T-helper 1 cell (primary cell): ENCODE measurements at places on chromosomes 3 and 15.

DNA sequence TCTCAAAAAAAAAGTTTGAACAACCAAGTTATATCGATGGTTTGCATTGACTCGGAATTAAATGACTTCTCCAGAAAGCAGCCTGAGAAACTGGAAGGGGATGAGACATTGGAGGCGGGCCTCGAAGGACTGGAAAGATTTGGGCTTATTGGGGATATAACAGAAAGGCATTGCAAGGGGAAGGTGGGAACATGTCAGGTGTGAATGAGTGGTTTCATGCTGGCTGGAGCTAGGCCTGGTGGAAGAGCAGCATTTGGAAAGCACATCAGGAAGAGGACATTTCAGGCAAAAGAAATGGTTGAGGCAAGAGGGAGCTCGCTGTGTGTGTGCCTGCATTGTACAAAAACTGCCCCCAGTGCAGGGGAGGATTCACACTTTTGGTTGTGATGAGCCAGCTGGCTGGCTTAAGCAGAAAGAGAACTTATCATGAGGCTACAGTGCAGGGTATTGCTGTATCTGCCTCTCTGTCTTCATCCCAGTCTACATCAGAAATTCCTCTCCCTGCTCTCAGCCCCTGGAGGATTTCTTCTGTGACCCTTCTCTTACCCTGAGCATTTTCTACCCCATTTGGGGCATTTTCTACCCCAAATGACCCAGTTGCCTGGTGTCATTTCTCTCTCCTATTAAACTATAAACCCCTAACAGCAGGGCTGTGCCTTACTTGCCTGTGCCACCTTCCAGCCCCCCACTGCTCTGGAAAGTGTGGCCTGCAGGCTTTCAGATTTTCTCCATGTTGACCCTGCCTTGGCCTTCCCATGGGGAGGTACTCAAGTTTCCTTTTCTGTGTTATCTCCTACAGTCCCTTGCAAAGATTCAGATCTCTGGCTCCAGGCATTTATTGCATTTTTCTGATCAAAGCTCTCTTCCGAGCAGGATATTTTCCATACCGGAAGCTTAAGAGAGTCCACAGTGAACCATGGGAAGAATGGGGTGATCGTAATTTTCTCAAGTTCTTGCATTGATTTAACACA lies 64.4 kb upstream of the FLNB start:
- no peak for DNase-seq

DNA sequence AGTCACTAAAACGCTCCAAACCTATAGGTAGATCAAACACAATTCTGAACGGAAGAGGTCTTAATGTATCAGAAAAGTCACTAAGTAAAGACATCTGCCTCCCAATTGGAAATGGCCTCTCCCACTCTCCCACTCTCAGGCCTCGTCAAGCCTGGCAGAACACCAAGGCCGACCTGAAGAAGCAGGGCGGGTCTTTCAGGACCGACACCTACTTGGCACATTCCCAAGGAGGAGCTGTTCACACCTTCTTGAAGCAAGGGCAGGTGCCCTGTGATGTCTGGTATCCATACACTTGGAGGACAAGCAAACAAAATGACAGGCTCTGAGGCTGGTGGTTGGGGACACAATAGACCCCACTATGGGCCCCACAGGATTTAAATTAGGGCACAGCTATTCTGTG lies 30.0 kb downstream of the XXYLT1 start:
- no peak for DNase-seq

- no peak for DNase-seq
These were observed 39.6 kb downstream of the KLF13 start for GRCh38 chr15:31366169-31366734.

DNA sequence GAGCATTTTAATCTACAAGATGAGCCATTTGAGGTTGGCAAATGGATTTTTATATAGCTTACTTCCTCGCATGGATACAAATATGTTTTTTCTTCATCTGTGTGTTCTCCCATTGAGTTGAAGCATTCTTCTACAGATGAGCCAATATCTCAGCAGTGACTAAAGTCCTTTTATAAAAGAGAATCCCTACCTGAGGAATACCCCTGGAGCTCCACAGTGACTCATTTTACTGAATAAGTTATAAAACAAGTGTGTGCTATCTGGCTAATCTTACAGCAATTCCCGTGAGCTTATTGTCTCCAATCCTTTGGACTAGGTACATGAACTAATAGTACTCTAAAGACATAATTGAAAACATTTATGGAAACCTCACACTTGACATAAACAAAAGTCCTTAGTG lies 354.2 kb upstream of the BCHE start:
- no peak for DNase-seq

- no peak for DNase-seq
These were observed 2.3 kb downstream of the FLNB start for GRCh38 chr3:58010562-58010961.

- no peak for DNase-seq
These were observed 733.2 kb upstream of the GOLIM4 start for GRCh38 chr3:168828943-168829342.

DNA sequence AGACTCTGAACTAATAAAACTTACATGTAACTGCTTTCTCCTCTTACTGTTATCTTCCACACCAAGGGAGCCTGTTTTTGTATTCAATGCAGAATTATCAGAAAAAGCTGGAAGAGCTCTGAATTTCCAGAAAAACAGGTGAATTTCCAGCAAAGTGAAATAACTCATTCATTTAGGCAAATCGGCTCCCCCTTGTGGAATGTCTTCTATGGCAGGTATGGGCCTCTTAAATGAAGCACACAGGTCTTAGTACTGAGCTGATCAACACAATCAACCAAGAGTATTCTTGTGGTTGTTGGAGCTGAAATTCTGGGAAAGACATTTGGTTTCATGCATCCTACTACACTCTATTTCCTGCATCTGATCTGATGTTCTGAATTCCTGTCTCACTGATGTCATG lies 31.0 kb upstream of the PTPRG start:
- DNase-seq: peak; percentile 22

DNA sequence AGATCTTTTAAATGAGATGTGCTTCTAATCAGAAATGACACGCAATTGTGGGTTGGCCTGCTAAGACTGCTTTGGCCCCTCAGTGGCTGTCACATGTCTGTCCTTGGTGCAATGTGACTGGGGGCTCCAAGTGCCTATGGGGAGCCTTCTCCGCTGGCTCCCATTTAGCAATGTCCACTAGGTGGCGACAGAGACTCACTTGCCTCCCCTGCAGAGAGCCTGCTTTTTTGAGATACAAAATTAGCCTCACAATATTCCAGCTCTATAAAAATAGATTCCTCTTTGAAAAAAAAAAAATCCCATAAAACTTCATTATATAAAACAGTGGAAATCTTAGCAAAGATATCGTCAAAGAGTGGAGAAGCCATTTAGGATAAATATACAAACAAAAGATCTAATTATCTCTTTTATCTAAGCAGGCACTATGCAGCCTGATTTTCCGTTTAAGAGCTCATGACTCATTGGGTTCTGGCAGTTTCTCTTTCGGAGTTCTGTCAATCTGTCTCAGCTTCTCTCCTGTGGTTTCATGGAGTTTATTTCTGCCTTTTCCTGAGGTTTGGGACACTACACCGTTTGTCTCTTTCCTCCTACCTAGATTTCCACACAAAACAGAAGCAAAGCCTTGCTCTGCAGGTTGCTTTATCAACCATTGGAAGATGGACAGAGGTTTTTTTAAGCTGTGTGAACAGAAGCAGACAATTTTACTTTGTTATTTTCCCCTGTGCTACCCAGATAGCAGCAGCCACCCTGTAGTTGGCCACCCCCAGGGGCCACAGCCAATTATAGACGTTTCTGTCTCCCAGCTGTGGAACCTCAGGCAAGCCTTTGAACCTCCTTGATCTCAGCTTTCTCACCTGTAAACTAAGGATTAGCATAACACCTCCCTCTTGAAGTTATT lies 68.4 kb upstream of the TNFAIP8L3 start:
- DNase-seq: peak; percentile 38

GRCh38 chr3:107013641-107014040 lies 363.6 kb upstream of the CCDC54 start:
- DNase-seq: no peak

GRCh38 chr15:99536422-99537040 lies 29.3 kb upstream of the MEF2A start:
- no peak for DNase-seq

GRCh38 chr3:7876741-7877297 lies 624.8 kb upstream of the LMCD1 start:
- DNase-seq: peak; percentile 16

DNA sequence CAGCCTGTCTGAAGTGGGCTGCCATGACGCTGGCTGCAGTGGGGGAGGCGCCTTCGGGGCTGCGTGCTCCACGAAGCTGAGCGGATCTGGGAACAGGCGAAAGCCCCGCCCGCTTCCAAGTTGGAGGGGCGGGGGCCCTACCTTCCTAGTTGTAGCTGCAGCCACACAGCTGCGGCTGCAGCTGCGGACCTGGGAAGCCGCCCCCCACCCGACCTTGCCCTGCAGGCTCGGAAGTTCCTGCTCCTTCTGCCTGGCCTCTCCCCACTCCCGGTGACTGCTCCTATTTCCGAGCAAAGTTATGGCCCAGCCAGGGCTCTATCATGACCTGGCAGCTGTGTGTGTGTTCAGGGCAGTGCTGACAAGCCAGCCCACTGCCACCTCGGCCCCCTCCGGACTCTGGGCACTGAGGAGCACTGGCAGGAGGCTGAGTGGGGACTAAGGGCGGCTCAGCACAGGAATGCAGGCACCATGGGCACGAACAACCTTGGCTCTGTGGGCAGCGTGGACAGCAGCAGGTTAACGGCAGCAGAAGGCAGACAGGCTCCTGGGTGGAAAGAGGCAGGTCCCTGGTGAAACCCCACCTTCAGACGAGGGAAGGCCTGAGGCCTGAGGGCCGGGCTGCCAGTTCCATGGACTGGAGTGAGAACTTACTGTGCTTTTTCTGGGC lies 352.4 kb upstream of the TMCO5A start:
- no peak for DNase-seq

DNA sequence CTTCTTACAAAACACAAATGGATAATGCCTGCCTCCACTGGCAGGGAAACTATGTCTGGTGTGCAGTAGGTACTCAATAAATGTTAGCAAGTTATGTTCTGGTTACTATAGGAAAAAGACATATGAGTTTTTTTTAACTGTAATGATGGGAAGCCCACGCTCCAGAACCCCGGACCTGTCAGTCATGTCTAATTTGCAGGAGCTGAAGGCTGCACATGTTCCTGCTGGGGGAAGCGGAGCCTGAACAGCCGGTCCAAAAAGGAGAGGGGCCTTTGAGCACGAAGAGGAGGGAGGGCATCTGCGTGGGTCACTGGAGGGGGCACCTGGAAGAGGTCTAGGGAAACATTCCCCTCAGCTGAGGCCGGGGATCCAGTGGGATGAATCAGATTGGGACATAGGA lies 113.2 kb downstream of the DGKG start:
- DNase-seq: no peak

- DNase-seq: no peak
These were observed 47.7 kb upstream of the DUT start for GRCh38 chr15:48283396-48284145.

DNA sequence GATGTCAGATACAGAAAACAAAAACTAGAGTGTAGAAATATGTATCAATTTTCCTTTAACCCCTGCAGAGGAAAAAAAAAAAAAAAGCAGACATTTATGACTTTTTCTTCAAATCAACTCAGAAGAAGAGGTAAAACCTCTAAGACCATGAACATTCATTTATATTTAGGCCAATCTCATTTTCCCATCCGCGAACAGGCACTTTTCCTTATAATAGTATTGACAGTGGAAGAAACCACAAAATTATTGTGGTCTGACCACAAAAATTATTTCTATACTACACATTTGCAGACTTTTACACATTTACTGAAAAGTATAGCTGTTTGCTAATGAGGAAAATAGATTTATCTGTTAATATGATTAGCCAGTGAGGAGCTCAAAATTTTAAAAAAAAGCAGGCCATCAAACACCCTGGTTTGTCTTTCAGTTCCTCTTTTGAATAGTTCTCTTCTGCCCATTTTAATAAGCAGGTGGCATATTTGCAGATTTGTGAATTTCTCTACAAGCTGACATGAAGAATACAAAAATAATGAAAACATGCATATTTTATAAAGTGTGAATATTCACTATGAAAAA lies 5.7 kb downstream of the OSBPL11 start:
- DNase-seq: no peak

DNA sequence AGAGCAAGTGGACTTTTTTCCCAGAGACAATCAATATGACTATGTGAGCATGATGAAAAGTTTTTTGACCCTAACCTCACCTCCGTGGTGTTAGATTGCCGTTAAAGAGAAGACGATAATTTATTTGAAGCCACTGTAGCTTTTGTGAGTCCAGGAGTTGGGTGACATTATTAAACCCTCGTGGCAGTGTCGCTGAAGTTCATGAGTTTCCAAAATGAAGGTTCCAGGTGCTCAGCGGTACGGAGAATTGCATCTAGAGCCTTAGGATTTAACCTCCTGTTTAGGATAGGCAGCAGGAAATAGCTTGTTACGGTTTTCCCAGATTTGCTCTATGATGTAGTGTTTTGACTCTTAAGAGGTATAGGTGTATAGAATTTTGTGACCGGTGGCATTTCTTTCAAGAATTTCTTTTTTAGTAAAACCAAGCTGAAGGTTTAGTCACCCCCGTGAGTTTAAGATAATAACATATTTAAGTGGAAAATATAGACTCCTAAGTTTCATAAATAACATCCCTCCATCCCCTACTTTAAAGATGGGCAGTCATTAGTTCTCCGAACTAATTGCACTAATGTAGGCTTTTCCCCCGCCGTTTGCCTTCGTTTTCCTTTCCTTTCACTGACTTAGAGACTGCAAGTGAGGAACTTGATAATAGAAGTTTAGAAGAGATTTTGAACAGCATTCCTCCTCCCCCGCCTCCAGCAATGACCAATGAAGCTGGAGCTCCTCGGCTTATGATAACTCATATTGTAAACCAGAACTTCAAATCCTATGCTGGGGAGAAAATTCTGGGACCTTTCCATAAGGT lies 2.0 kb downstream of the SMC4 start:
- no peak for DNase-seq

GRCh38 chr15:44735482-44736180 lies 697 bp upstream of the TRIM69 start:
- DNase-seq: peak; percentile 66

DNA sequence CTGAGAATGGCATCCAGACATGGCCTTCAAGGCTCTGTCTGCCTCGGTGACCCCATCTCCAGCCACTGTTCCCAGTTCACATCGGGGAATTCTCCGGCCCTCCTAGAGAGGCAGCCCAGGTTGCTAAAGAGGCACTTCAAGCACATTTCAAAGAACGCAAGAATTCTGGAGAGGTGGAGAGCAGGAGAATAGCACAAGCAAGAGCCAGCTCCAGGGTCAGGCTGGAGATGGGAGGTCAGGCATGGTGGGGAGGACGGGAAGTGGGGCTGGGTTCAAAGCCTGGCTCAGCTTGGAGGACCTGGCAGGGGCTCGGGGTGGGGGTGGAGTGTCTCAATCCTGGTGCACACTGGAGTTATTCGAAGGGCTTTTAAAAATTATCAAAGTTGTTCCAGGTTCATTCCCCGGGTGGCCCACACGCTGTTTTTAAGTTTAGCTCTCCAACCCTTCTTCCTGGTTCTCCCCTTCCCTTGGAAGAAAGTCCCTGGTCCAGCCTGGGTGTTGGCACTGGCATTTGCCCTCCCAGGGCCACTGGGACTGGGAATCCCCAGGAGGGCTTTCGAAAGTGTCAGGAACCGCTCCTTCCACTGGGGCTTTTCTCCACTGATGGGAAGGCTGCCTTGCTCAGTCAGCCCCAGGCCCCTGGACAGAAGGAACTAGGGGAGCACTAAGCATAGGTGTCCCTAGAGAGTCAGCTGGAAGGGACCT lies 35.8 kb downstream of the ZNF710 start:
- DNase-seq: no peak
